ENCODE measurements at places on chromosomes 12 and 14. TPM values are rescaled to one million over a fixed set of nuclear protein-coding genes. Genes with fewer than 3 reads are reported as not detected.

PZP gene
- not detected for total RNA-seq

DNA sequence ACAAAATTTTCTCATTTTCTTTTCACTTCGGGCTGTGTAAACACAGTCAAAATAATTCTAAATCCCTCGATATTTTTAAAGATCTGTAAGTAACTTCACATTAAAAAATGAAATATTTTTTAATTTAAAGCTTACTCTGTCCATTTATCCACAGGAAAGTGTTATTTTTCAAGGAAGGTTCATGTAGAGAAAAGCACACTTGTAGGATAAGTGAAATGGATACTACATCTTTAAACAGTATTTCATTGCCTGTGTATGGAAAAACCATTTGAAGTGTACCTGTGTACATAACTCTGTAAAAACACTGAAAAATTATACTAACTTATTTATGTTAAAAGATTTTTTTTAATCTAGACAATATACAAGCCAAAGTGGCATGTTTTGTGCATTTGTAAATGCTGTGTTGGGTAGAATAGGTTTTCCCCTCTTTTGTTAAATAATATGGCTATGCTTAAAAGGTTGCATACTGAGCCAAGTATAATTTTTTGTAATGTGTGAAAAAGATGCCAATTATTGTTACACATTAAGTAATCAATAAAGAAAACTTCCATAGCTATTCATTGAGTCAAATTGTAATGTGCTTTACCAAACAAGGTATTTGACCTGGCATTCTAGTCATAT lies 4.8 kb downstream of the CDKN1B start:
- no peak for DNase-seq

LHX5 gene
- not detected for total RNA-seq

DNA sequence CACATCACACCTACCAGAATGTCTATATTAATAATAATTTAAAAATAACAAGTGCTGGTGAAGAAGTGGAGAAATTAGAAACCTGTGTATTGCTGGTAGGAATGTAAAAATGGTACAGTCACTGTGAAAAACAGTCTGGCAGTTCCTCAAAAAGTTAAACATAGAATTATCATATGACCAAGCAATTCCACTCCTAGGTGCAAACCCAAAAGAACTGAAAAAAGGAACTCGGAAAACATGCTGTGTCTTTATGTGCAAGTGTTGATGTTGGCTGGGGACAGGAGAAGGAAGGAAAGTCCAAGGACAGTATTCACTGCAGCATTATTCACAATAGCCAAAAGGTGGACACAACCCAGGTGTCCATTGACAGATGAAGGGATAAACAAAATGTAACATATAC lies 146.5 kb downstream of the TTC7B start:
- DNase-seq, result no peak
